ENCODE measurements at places on chromosomes 12 and 14.

DNA sequence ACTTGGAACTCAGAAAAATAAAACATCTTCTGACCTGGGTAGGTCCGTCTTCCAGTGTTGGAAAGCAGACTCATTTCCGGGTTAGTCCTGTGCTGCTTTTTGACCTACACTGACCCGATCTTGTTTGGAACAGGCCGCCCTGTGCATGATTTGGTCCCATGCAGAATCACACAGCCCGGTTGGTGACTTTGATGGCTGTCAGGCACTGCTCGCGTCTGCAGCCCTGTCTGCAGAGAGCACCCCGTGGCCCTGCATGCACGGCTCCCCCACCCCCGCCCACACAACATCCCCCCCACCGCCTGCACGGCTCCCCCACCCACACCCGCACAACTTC is 31.6 kb downstream of the PACS2 start:
- DNase-seq: no peak

DNA sequence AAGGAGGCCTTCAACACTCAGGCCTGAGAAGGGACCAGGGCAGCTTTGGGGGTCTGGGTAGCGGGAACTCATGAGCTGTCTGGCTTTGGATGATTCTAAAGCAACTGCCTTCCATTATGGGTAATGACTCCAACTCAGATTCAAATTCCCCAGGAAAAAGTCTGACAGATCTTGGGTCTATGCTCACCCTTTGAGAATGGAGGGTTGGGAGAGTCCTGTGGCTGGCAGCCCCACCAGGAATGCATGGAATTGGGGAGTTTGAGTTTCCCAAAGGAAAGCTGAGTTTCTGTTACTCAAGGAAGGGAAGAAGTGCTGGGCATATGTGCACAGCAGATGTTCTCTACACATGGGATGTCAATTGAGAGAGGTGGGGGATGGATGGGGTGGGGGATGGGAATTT is 22.4 kb upstream of the LTBP2 start:
- DNase-seq: no peak

DNA sequence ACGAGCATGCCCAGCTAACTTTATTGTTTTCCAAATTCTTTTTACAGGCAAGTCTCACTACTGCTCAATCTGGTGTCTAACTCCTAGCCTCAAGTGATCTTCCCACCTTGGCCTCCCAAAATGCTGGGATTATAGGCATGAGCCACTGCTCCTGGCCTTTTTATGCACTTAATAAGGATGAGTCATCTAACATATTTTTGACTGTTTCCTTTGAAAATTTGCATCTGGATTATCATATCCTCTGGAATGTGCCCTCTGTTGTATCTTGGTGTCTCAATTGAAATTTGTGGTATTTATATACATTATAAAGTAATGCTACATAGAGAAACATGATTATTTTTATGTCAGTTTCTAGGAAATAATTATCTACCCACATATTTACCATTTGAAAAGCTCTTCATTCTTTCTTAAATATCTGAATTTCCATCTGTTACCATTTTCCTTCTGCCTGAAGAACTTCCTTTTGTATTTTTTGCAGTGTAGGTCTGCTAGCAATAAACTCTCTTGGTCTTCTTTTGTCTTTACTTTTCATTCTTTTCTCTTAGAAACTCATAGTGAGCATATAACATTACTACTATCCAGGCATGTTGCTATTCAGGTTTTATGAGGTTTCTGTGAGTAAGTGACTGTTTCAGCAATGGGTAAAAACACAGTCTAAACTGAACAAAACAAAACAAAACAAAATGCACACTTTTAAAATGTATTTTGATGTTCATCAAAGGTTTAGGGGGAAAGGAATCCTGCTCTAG is 52.8 kb upstream of the CNOT2 start:
- no peak for DNase-seq

- DNase-seq: no peak
Measured at GRCh38 chr12:76555231-76555767, 4.3 kb downstream of the OSBPL8 start.

GRCh38 chr14:75752086-75752485 is 91.0 kb downstream of the TTLL5 start:
- DNase-seq: no peak

DNA sequence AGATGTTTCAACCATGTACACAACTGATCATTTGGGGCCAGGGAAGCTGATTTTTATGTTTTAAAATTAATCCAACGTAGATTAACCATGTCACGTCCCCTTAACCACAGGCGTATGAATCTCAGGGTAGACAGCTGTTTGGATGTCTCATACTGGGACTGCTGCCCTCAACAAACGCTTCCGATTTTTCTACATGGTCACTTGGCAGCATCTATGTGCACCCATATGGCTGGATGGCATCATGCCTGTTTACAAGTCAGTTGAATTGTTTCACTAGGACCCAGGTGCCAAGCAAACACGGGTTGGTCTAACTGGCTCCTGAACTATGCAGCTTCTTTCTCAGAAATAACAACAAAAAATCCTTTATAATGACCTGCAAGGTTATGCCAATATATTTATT is 393.8 kb downstream of the NPAS3 start:
- DNase-seq: no peak

GRCh38 chr14:29587046-29587445 is 340.6 kb downstream of the PRKD1 start:
- DNase-seq: no peak

DNA sequence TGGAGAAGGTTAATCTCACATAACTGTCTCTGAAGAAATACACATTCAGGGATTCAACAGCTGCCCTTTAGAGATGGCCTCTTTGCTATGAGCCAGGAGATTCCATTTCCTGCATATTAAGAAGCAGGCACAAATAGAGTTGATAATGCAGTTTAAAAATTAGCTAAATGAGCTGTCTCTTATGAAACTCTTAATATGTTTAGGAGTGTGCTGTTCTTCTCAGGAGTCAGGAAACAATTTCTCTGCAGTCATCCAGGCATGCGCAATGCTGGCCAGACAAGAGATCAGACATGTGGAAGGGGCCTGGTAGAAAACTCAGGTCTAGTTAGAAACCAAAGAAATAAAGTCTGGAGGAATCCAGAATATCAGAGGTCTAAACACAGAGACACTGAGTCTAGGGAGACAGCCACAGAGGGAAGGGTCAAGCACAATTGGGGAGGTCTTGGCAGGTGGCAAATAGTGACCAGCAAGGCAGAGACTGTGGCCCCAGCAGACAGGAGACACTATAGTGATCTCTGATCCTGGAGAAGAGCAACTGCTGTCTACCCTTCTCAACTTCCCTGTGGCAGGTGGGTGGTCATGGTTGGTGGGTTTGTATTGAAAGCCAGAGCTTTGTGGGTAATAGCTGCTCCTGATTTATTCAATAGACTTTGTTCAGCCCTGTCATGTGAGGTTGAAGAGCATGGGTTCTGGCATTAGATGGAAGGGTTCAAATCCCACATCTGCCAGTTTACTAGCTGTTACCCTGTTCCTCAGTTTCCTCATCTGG is 185.8 kb upstream of the RMST start:
- DNase-seq: no peak
